ENCODE measurements at places on chromosomes 1 and 21. TPM values are rescaled to one million over a fixed set of nuclear protein-coding genes. Genes with fewer than 3 reads are reported as not detected.
A peak's percentile ranks its signal among the peaks of the same experiment; 100 is the strongest.

- H3K27me3 ChIP-seq = no peaks in the 10 kb centered on the region
- H3K4me3 ChIP-seq = no peak overlapping the region
- no peaks in the 10 kb centered on the region for H3K4me1 ChIP-seq
- no peak for DNase-seq
- no peaks in the 10 kb centered on the region for H3K36me3 ChIP-seq
- H3K27ac ChIP-seq = no peak overlapping the region
Measured at GRCh38 chr1:41200728-41201127, 41.4 kb downstream of the SCMH1 start.

- H3K27me3 ChIP-seq = peaks cover 18% of the 10 kb centered on the region
- H3K27ac ChIP-seq = no peak overlapping the region
- H3K36me3 ChIP-seq = no peaks in the 10 kb centered on the region
- DNase-seq = no peak
Measured at GRCh38 chr1:34131396-34132160, 33.5 kb downstream of the CSMD2 start.

DNA sequence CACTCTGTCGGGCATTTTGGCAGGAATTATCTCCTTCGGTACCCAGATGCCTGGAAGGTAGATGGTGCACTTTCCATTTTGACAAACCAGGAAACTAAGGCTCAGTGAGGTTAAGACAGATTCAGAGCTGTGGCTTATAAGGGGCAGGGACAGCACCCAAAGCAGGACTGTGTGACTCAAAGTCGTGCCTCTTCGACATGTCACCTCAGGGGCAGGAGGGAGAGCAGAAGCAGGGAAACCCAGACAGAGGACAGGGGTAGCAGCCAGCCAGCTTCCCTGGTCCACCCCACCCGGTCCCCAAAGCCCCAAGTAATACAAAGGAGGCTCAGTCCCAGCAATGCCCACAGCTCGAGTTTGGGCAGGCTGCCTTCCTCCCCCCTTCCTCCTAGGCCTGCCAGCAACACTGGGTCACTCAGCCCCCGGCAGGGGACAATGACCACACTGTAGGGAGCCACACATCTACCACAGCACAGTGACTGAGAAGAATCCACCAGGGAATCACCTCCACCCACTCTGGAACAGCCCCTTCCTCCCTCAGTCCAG, 2.5 kb downstream of the RHOC start:
- H3K36me3 ChIP-seq = peaks cover 21% of the 10 kb centered on the region
- H3K4me3 ChIP-seq = peak overlapping the region; percentile 50
- H3K27ac ChIP-seq = peak overlapping the region; percentile 89
- no peak for DNase-seq
- H3K27me3 ChIP-seq = no peaks in the 10 kb centered on the region

GRCh38 chr1:234926559-234927311, 201.9 kb downstream of the TOMM20 start:
- H3K27ac ChIP-seq = peak overlapping the region; percentile 88
- H3K4me1 ChIP-seq = peaks cover 37% of the 10 kb centered on the region
- H3K27me3 ChIP-seq = no peaks in the 10 kb centered on the region
- peak overlapping the region; percentile 11 for H3K4me3 ChIP-seq

DNA sequence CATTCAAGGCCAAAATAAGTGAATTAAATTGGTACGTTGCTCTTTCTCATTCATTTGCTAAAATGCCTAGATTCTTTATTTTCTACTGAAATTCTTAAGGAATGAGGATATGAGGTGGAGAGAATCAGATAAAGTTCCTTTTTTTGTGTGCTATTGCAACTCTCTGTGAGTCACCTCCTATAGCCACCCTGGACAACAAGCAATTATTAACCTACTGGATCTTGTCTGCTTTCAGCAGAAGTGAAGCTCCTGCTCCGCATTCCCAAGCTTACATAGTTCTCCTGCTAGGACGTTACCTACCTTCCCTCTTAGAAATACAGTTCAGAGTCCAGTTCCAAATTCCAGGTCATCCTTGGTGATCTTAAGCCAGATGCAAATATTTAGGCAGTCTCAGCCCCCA, 4.8 kb upstream of the KCNJ6 start:
- H3K27me3 ChIP-seq = 0 out of 2 replicates have a peak, but pooled peaks cover 4% of the 10 kb centered on the region
- no peaks in the 10 kb centered on the region for H3K36me3 ChIP-seq
- no peak overlapping the region for H3K27ac ChIP-seq
- H3K4me3 ChIP-seq = no peak overlapping the region
- no peak for DNase-seq

OTUD3 gene
- 9.7 TPM for total RNA-seq
